ENCODE measurements at places on chromosomes 2 and 18. TPM values are rescaled to one million over a fixed set of nuclear protein-coding genes. Genes with fewer than 3 reads are reported as not detected.

Gene SPHKAP
- total RNA-seq = not detected

Gene MPP4
- 0.46 TPM for total RNA-seq

Gene TRIB2
- 90.9 TPM for total RNA-seq

Gene POTEC
- total RNA-seq = not detected

Gene WDCP
- total RNA-seq = 12.3 TPM

Gene DSG3
- 1.1 TPM for total RNA-seq

Gene CSRNP3
- total RNA-seq = 18.4 TPM

Gene GLI2
- 28.6 TPM for total RNA-seq

Gene B4GALT6
- 35.9 TPM for total RNA-seq

Gene ASB18
- not detected for total RNA-seq

Gene FNDC4
- total RNA-seq = 3.9 TPM

Gene AFF3
- total RNA-seq = 29.2 TPM

Gene CNGA3
- 6.8 TPM for total RNA-seq

Gene UGT1A1
- 0.77 TPM for total RNA-seq

Gene FABP1
- 56.2 TPM for total RNA-seq

Gene SPATA3
- total RNA-seq = not detected

Gene KLHL41
- 0.38 TPM for total RNA-seq

Gene PARD6G
- total RNA-seq = 21.8 TPM

Gene PCGF1
- 32.8 TPM for total RNA-seq

Gene IL36B
- total RNA-seq = not detected
